Tibial nerve (tissue), 4 donors: ENCODE measurements at places on chromosomes 5 and 9. TPM values are rescaled to one million over a fixed set of nuclear protein-coding genes. Genes with fewer than 3 reads are reported as not detected.

- DNase-seq = no peak
- H3K27ac ChIP-seq = no peak overlapping the region
- H3K4me1 ChIP-seq = no peaks in the 10 kb centered on the region
Observed at GRCh38 chr5:150570333-150570732, 62.4 kb downstream of the NDST1 start.

Gene SLC6A3
- 0.20 TPM for total RNA-seq

Gene GNA14
- 0.84 TPM for total RNA-seq

GRCh38 chr5:98774192-98775033 lies 950 bp downstream of the RGMB start:
- DNase-seq = no peak
- peaks cover 43% of the 10 kb centered on the region for H3K4me1 ChIP-seq
- H3K27ac ChIP-seq = peak overlapping the region; percentile 97

- no peak overlapping the region for H3K4me3 ChIP-seq
- H3K27me3 ChIP-seq = no peaks in the 10 kb centered on the region
- no peak for DNase-seq
- no peak overlapping the region for H3K27ac ChIP-seq
- H3K36me3 ChIP-seq = no peaks in the 10 kb centered on the region
Observed at GRCh38 chr5:66742083-66742895, 146.1 kb downstream of the MAST4 start.

Gene ZNF354C
- total RNA-seq = 9.4 TPM

Gene LURAP1L
- total RNA-seq = 22.8 TPM

Gene PCDHB16
- total RNA-seq = 9.2 TPM

- no peak overlapping the region for H3K4me3 ChIP-seq
- no peaks in the 10 kb centered on the region for H3K27me3 ChIP-seq
- H3K27ac ChIP-seq = no peak overlapping the region
- no peaks in the 10 kb centered on the region for H3K4me1 ChIP-seq
Observed at GRCh38 chr5:125229556-125229955, 483.1 kb upstream of the ZNF608 start.

Gene CNTLN
- 32.0 TPM for total RNA-seq

GRCh38 chr5:78512435-78512834 lies 136.1 kb downstream of the LHFPL2 start:
- no peak overlapping the region for H3K4me3 ChIP-seq
- H3K36me3 ChIP-seq = no peaks in the 10 kb centered on the region
- H3K27me3 ChIP-seq = no peaks in the 10 kb centered on the region
- H3K27ac ChIP-seq = no peak overlapping the region
- H3K4me1 ChIP-seq = peaks cover 44% of the 10 kb centered on the region

DNA sequence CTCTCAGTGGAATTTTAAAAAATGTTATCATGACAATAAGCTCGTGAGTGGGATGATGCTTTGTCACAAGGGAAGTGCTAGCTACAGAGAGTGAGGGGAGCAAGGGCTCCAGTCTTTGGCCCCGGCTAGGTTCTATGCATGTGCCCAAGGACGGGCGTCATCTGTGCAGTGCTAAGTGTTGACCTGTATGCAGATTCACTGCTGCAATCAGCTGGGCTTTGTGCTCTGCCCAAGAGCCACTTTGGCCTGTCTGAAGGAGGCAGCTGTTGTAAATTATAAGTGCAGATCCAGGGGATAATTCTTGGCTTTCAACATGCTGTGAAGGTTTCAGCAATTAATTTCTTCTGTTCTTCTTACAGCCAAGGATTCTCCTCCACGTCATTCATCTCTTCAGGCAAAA lies 268.6 kb downstream of the PSAT1 start:
- no peaks in the 10 kb centered on the region for H3K36me3 ChIP-seq
- H3K27ac ChIP-seq = no peak overlapping the region
- H3K27me3 ChIP-seq = no peaks in the 10 kb centered on the region
- DNase-seq = no peak
- H3K4me3 ChIP-seq = no peak overlapping the region

- peaks cover 11% of the 10 kb centered on the region for H3K36me3 ChIP-seq
- DNase-seq = peak; percentile 53
- H3K27me3 ChIP-seq = no peaks in the 10 kb centered on the region
- H3K4me1 ChIP-seq = no peaks in the 10 kb centered on the region
Observed at GRCh38 chr5:150411245-150411979, 1.3 kb downstream of the CD74 start.

GRCh38 chr5:179599566-179599965 lies 23.9 kb downstream of the HNRNPH1 start:
- no peak overlapping the region for H3K4me3 ChIP-seq
- no peak overlapping the region for H3K27ac ChIP-seq
- H3K4me1 ChIP-seq = no peaks in the 10 kb centered on the region
- no peak for DNase-seq
- H3K27me3 ChIP-seq = no peaks in the 10 kb centered on the region
- H3K36me3 ChIP-seq = no peaks in the 10 kb centered on the region

Gene PRUNE2
- total RNA-seq = 50.4 TPM

Gene SLCO4C1
- total RNA-seq = not detected

Gene MELK
- total RNA-seq = not detected

- H3K4me1 ChIP-seq = no peaks in the 10 kb centered on the region
- no peak overlapping the region for H3K4me3 ChIP-seq
- no peak overlapping the region for H3K27ac ChIP-seq
- DNase-seq = no peak
- H3K36me3 ChIP-seq = no peaks in the 10 kb centered on the region
Observed at GRCh38 chr5:103066326-103066725, 53.6 kb downstream of the GIN1 start.

- H3K27me3 ChIP-seq = no peaks in the 10 kb centered on the region
- no peaks in the 10 kb centered on the region for H3K36me3 ChIP-seq
- DNase-seq = no peak
- H3K4me1 ChIP-seq = no peaks in the 10 kb centered on the region
Observed at GRCh38 chr5:80904533-80905187, 55.5 kb upstream of the RASGRF2 start.

Gene RASEF
- 3.6 TPM for total RNA-seq

DNA sequence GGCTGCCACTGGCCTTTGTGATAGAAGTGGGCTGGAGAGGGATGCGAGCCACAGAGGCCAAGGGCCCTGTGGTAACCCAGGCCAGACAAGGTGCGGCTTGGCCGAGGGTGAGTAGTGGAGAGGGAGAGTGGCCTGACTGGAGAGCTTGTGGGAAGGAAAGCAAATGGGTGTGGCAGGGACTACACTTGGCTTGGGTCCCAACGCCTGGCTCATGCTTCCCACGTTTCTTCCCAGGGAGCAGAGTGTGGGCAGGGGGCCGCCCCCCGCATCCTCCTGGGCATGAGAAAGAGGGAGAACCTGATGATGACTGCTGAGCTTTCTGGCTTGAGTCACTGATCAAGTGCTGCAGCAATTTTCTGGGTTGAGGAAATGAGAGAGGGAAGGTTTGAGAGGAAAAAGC lies 95.7 kb downstream of the ANKH start:
- no peaks in the 10 kb centered on the region for H3K27me3 ChIP-seq
- no peak for DNase-seq
- no peak overlapping the region for H3K4me3 ChIP-seq
- H3K36me3 ChIP-seq = no peaks in the 10 kb centered on the region
- H3K27ac ChIP-seq = no peak overlapping the region

- H3K4me1 ChIP-seq = peaks cover 42% of the 10 kb centered on the region
- H3K36me3 ChIP-seq = no peaks in the 10 kb centered on the region
- DNase-seq = no peak
Observed at GRCh38 chr9:93209097-93209496, 25.2 kb downstream of the WNK2 start.

- H3K4me1 ChIP-seq = no peaks in the 10 kb centered on the region
- DNase-seq = no peak
- H3K4me3 ChIP-seq = no peak overlapping the region
- H3K36me3 ChIP-seq = no peaks in the 10 kb centered on the region
- no peaks in the 10 kb centered on the region for H3K27me3 ChIP-seq
Observed at GRCh38 chr5:66134407-66134861, 9.7 kb upstream of the SREK1 start.

DNA sequence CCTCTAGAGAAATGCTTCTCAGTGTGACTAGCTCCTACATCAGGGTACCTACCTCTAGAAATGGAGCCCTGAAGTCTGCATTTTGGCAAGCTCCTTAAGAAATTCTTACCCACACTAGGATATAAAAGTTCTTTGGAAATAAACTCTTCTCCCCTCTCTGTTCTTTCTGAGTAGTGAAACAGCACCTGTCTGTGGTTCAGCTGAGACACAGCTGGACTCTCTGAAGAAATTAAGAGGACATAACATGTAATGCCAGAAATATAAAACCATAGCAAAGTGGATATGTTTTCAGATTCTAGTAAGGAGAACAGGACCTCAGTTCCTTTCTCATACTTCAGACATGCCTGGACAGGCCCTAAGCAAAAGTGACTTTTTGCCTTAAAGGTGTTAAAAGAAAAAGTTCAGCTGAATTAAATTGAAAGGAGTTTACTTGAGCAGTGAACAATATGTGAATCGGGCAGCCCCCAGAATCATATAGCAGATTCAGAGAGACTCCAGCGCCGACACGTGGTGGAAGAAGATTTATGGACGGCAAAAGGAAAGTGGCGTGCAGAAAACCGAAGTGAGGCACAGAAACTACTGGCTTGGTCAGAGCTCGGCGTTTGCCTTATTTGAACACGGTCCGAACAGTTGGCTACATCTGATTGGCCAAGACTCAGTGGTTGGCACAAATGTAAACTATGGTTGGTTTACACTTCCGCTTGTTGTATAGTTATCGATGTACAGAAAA lies 64.5 kb downstream of the PRKACG start:
- no peak overlapping the region for H3K4me3 ChIP-seq
- DNase-seq = no peak
- no peak overlapping the region for H3K27ac ChIP-seq
- no peaks in the 10 kb centered on the region for H3K4me1 ChIP-seq
- H3K27me3 ChIP-seq = no peaks in the 10 kb centered on the region

DNA sequence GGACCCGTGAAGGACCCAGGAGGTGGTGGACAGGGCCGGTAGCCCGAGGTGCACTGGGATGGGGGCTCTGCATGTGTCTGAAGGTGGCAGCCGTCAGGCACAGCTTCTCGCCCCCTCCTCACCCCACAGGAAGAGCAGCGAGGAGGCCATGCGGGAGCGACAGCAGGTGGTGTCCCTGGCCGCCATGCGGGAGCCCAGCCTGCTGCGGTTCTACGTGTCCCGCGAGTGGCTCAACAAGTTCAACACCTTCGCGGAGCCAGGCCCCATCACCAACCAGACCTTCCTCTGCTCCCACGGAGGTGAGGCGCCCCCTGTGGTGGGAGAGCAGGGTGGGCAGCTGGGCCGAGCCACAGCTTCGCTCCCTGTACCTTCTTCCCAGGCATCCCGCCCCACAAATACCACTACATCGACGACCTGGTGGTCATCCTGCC lies 39.9 kb downstream of the USP20 start:
- no peak overlapping the region for H3K27ac ChIP-seq
- no peaks in the 10 kb centered on the region for H3K4me1 ChIP-seq
- H3K4me3 ChIP-seq = no peak overlapping the region
- no peaks in the 10 kb centered on the region for H3K36me3 ChIP-seq

- no peaks in the 10 kb centered on the region for H3K36me3 ChIP-seq
- H3K27me3 ChIP-seq = no peaks in the 10 kb centered on the region
- H3K27ac ChIP-seq = no peak overlapping the region
- no peak for DNase-seq
- no peaks in the 10 kb centered on the region for H3K4me1 ChIP-seq
Observed at GRCh38 chr5:98721231-98721928, 52.1 kb upstream of the RGMB start.

GRCh38 chr5:116668390-116668789 lies 93.8 kb upstream of the SEMA6A start:
- H3K4me1 ChIP-seq = no peaks in the 10 kb centered on the region
- H3K4me3 ChIP-seq = no peak overlapping the region
- no peaks in the 10 kb centered on the region for H3K27me3 ChIP-seq
- H3K36me3 ChIP-seq = no peaks in the 10 kb centered on the region

Gene MYORG
- total RNA-seq = 4.8 TPM

Gene FST
- 11.5 TPM for total RNA-seq

Gene LVRN
- total RNA-seq = 12.9 TPM

DNA sequence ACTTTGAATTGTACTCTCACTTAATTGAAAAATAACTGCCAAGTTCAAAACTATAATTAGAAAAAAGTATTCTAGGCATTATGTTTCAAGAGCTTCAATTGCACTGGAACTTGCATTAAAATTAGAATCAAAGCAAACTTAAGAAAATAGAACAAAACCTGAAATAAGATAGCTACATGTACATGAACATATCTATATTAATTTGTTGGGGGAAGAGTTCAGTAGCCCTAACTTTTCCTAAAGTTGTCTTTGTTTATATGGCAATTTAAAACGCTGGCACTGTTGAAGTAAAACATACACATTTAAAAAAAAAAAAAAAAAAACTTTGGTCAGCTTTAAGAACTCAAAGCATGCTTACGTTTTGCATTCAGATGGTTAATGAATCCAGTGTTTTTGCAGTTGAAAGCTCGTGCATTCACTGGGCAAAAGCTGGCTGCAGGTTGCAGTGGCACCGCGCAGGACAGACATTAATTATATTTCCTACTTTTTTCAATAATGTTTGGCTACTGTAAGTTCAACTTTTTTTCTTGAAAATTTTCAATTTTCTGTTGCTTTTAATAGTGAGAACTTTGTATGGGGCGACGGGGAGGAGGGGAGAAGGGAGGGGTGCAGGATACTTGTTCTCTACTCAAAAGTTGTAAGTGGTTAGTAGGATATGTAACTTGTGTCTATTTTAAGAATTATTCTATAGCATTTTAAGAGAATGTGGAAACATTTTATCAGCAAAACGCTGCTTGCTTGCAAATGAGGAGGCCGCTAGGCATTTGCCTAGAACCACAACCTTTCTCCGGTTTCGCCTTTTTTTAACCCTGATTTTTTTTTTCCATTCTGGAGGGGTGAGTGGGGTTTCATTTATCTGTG lies 3.9 kb downstream of the NR2F1 start:
- DNase-seq = no peak
- H3K4me3 ChIP-seq = peak overlapping the region; percentile 60
- H3K36me3 ChIP-seq = no peaks in the 10 kb centered on the region
- H3K27me3 ChIP-seq = peaks cover 9% of the 10 kb centered on the region
- H3K27ac ChIP-seq = peak overlapping the region; percentile 90
- H3K4me1 ChIP-seq = no peaks in the 10 kb centered on the region

Gene DAB2
- total RNA-seq = 144 TPM

DNA sequence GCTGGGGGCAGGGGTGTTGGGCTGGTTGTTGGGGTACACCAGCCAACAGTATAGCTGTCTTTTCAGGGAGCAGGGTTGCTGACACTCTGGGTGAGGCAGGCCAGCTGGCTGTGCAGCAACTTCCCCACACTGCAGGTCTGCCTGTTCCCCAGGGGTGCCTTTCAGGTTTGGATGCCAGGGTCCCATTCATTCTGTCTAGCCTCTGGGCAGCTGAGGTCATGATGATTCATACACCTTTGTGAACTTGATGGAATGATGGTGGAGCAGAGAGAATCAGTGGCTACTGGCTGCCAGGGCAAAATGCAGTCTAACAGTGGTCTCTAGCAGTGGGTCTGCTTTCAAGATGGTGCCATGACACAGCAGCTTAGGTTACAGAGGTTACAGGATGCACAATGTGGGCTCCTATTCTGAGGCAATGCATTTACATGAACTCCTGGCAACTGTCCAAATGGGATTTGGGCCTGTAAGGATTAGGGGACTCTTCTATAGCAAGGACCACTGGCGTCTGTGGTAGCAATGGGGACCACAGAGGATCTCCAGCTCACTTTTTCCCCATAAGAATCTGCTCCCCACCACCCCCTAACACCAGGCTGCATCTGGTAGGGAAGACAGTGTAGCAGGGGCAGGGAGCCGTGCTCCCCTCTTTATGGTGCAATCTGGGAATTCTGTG lies 103.7 kb downstream of the FEM1C start:
- H3K36me3 ChIP-seq = no peaks in the 10 kb centered on the region
- no peak overlapping the region for H3K4me3 ChIP-seq
- DNase-seq = no peak

Gene ASPN
- total RNA-seq = 7.5 TPM

Gene HARS2
- 34.7 TPM for total RNA-seq

- no peaks in the 10 kb centered on the region for H3K36me3 ChIP-seq
- no peak for DNase-seq
- H3K27ac ChIP-seq = no peak overlapping the region
- H3K4me1 ChIP-seq = no peaks in the 10 kb centered on the region
Observed at GRCh38 chr9:38075272-38075671, 6.2 kb upstream of the SHB start.

Gene OLFM1
- total RNA-seq = 63.8 TPM

Gene PRELID2
- total RNA-seq = 22.2 TPM
